ENCODE measurements at places on chromosomes 1 and 21.

DNA sequence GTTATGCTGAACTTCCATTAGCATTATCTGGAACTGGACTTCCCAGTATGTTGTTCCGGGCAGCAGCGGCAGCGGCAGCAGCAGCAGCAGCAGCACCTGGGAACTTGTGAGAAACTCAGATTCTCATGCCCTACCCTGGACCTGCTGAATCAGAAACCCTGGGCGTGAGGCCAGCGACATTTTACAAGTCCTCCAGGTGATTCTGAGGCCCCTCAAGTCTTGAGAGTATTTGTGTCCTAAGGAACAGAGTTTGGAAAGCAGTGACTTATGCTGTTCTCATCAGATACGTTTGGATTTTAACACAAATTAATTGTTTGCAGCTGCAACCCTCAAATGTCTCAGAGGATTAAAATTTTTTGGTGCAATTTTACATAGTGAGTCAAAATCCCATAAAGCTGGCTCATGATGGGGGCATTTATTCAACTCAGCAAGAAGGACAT is 157.2 kb upstream of the KAZN start:
- no peak for DNase-seq

GRCh38 chr1:200901796-200902444 is 7.2 kb downstream of the INAVA start:
- DNase-seq = no peak

DNA sequence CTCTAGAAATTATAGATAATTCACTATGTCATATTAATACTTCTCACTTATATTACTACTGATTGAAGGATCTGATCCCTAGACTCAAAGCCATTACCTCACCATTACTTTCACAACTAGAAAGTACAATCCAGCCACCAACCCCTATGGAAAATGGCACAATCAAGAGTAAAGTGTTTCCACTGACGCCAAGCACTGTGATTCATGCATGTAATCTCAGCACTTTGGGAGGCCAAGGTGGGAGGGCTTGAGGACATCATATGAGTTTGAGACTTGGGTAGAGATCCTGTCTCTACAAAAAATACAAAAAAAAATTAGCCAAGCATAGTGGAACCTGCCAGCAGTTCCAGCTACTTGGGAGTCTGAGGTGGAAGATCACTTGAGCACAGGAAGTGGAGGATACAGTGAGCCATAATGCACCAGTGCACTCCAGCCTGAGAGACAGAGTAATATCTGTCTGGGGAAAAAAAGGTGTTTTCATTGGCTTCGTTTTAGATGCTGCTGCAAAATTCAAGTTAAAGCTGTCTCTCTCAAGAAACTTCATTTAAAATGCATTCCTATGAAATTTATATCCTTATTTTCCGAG is 126.5 kb downstream of the AKT3 start:
- DNase-seq = no peak

- DNase-seq = no peak
These were observed 14.3 kb downstream of the XCL2 start for GRCh38 chr1:168529518-168529917.

DNA sequence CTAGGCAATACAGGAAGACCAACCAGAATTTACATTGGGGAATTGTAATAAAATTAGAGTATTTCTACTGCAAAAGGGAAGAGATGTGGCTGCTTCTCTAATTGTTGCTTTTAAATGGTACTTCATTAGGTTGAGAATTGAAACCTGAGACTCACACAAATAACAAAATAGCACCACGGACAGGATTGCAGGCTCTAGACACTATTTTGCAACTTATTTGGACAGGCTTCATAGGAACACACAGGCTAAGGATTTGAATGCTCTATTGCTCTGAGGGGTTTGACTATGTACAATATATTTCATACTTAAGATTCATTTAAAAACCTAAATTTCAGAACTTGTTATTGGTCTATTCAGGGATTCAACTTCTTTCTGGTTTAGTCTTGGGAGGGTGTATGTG is 79.6 kb downstream of the ATP1B1 start:
- no peak for DNase-seq

Data from NCI-H1436 treated with DMSO at 0.1 percent for 48 hours (cell line).